ENCODE measurements at places on chromosomes 13 and 19.

GRCh38 chr19:58394821-58395219 is 636 bp upstream of the RNF225 start:
- DNase-seq: no peak

DNA sequence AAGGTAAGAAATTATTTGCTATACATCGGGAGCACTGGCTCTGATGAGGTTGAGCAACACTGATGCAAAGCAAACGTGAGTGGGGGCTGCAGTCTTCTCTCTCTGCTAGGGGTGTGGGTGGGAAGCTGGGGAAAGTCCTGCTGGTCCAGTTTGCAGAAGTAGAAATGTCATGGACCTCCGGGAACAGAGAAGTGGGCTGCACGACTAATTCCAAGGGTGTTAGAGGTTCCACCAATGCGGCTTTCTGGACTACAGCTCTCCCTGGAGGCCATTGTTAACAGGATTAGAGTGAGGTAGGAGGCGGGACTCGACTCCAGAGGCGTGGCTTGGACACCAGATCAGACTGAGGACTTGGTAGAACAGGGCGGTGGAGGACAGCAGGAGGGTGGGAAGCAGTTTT is 5.7 kb upstream of the FBXO27 start:
- DNase-seq: no peak

DNA sequence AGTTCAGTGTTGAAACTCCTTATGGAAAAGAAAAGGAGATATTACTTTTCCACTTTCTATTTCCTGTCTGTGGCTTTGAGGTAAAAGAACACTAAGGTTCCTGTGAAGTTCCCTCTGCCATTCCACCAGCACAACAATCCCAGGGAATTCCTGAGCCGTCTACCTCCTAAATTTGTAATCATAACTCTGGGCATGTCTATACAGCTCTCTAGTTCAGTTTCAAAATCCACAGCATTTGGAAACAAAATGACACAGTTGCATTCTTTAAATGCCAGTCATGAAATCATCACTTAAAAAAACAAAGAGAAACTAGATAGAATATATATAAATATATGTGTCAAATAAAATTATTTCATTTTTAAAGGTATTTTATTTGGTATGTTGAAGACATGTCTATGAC is 9.0 kb upstream of the THSD1 start:
- DNase-seq: no peak

DNA sequence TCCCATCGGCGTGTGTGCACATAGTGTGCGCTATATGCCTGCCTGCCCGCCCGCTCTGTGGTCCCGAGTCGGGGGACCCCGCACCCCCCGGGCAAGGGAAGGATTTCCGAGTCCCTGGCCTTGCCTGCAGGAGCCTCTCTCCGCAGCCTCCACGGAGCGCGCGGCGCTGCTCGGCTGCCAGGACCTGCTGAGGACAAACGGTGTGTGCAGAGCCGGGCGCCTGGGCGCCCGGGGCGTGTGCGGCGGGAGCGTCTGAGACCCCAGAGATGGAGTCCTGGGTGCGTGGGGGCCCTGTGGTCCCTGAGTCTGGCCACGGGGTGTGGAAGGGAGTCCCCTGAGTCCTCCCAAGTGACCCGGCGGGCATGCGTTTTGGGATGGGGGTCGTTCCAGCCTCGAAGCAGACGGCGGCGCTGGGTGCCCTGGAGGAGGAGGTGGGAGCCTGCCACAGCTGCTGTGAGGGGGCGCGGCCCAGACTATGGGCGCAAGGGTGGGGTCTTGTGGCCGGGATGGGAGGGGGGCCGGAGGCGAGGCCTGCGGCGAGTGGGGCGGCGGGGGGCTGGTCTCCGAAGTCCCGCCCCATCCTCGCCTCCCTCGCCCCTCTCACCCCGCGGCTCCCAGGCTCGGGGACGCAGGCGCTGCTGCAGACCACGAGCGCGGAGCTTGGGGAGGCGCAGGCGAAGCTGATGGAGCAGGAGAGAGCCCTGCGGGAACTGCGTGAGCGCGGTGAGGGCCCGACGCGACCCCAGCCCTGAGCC is 25.3 kb downstream of the CLEC4M start:
- no peak for DNase-seq

DNA sequence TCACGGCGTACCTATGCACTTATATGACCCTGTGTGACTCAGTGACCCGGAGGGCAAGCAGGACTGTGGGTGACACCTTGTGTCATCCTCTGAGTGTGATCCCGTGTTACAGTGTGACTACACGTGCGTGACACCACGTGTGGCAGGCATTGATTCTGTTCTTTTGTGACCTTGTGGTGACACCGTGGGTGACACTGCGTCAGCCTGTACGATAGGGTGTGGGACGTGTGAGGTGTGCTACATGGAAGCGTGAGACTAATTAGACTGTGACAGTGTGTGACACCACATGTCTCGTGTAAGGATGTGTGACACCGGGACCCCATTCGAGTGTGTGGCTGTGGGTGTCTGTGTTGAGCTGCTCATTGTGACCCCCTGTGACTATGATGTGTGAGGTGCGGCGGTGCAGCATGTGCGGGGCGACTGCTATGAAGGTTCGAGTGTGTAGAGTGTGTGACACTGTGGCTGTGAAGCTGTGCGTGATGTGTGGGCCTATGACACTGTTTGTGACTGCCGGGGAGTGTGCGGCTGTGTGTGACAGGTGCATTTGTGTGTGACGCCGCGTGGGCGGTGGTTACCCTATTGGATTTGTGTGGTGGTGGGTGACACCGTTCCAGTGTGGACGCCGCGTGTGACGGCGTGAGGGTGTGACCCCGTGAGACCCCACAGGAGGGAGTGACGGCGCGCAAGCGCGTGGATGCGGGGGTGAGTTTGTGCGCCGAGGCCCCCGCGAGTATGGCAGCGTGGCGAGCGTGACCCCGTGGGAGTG is 399 bp upstream of the SPTBN4 start:
- DNase-seq: peak; percentile 38

DNA sequence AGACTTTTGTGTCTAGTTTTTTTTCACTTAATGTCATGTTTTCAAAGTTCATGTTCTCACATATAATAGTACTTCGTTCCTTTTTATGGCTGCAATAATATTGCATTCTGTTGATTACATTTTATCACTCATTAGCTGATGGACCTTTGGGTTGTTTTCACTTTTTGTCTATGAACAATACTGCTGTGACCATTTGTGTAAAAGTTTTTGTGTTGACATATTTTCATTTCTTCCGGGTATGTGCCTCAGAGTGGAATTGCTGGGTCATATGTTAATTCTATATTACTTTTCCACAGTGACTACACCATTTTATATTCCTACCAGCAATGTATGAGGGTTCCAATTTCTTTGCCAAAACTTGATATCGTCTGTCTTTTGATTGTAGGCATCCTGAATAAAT is 85.8 kb upstream of the MLNR start:
- no peak for DNase-seq

GRCh38 chr13:66977161-66977560 is 253.0 kb downstream of the PCDH9 start:
- DNase-seq: no peak

- no peak for DNase-seq
These were observed 29.1 kb upstream of the CSNK1A1L start for GRCh38 chr13:37134411-37135041.

GRCh38 chr13:28043224-28043623 is 54.7 kb upstream of the URAD start:
- no peak for DNase-seq

DNA sequence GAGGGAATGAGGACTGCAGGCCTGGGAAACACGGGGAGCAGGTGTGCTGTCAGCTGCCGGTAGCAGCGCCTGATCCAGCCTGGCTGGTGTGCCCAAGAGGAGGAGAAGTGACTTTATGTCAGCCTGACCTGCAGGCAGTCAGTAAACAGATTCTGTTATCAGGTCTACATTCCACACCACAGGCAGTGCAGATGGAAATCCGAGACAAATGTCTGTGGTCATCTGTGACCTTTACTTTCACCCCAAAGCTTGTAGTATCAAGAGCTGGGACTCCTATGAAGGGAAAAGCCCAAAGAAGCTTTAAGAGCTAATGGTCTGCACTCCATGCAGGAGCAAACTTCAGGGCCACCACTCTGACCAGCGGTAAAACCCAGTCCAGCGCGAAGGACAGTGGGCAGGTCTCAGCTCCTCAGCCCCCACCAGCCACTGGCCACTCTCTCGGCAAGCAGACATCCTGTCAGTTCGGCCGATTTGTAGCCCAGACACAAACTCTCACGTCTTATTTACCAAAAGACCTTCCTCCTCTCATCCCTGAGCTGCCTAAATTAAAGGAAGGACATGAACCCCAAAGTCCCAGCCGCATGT is 7.7 kb downstream of the EPS15L1 start:
- DNase-seq: no peak

- no peak for DNase-seq
These were observed 63.6 kb upstream of the NFIC start for GRCh38 chr19:3302755-3303154.

DNA sequence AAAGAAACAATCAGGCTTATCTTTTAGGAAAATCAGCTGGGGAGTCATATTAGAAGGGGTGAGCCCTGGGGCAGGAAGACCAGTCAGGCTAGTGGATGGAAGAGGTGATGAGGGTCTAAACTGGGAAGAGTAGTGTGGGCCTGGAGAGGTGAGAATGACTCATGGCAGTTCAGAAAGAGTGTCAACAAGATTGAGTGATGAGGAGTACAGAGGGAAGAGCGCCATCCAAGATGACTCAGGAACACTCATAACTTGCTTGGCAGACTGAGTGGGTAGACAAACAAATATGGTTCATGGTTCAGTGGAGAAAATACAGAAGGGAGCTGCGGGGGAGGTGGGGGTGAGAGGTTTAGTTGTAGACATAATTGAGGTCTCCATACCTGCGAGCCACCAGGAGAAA is 17.3 kb upstream of the CLDN10 start:
- no peak for DNase-seq

- DNase-seq: no peak
These were observed 16.7 kb downstream of the SYDE1 start for GRCh38 chr19:15123900-15124299.

GRCh38 chr19:17848595-17849292 is 962 bp upstream of the JAK3 start:
- DNase-seq: no peak

DNA sequence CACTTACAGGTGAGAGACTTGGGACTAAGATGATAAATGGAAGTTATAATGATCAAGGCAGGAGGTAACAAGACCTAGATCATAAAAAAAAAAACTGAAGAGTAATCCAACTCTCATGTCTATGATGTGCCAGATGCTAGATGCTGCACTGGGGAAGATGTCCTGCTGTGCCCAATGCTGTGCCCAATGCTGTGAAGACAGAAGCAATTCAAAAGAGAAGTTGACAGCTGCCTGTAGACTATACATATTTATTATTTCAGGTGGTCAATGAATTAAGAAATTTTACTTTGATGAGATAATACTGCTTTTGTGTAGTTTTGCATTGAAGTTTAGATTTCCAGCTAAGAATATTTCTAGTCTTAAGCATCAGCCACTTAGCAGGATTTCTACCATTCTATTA is 21.5 kb downstream of the VWA8 start:
- DNase-seq: no peak

DNA sequence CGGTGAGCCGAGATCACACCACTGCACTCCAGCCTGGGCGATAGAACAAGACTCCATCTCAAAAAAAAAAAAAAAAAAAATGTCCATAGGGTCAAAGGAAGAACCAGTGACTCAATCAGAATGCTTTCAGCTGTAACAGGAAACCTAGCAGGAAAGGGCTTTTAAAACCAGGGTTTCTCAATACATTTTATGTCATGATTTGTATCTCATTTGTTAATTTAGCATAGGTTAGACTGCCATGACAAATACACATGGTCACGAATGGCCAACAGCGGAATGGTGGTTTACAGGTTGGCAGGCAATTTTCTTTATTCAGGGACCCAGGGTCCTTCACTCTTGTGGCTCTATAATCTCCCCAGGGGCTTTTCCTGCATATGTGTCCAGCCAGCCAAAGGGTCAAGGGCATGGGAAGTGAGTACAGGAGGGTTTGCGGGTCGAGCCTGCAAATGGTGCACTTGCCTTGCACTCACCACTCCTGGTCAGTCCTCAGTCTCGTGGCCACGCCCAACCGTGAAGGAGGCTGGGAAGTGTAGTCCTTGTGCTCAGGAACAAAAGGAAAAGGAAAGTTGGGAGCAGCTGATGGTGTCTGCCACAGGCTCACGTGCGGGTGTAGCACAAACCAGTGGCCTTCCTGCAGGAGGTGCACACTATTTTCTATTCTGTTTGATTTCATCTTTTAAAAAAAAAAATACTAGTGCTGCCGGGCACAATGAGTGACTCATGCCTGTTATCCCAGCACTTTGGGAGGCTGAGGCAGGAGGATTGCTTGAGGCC is 14.8 kb downstream of the DHX34 start:
- no peak for DNase-seq

DNA sequence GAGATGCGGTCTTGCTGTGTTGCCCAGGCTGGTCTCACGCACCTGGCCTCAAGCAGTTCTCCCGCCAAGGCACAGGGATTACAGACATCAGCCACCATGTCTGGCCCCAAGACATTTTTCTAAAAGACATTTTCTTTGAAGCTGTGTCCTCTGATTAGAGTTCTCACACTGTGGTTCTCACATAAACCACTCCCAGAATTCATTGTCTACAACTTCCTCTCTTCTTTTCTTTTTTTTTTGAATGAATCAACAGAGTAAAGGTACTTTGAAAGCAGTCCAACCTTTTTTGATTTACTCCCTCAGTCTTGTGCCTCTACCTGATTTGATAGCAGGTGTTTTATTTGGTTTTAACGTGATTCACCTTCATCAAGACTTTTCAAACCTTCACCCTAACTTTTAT is 14.3 kb upstream of the SHD start:
- DNase-seq: no peak

DNA sequence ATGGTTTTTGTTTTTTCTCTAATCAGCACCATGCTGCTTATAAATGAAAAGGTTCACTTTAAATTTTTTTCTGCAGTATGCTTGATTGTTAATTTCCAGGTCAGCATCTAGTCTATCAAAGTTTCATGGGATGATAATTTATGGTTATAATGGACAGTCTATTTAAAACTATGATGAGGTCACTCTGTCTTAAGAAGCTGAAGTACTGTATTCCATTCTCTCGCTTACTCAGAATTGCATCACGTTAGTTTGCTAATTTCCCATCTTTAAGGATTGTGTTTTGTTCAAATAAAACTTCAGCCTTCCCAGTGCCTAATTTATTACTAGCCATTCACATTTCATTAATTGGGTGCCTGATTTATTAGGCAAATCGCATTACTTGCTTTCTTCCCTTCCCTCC is 94.3 kb downstream of the GPC6 start:
- DNase-seq: no peak

- DNase-seq: no peak
These were observed 62.9 kb upstream of the KLHL1 start for GRCh38 chr13:70171151-70171550.

GRCh38 chr13:80888390-80888789 is 547.5 kb upstream of the SPRY2 start:
- DNase-seq: no peak

DNA sequence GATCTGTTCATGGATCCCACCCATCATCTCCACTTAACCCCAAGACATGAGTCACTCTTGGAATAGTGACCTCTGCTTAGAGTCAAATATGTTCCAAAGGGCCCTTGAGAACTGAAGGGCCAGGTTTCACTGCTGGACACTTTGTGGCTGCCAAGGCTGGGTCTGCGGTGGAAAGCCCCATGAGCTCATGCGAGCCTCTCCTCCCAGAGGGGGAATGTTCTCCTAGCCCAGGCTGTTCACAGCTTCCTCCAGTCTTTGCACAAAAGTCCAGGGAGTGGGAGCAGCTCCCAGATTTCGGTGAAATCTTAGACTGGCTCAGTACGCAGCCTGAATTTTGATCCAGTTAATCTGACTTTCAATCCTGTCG is 732 bp upstream of the DCLK1 start:
- DNase-seq: no peak

All from stimulated activated CD8-positive, alpha-beta memory T cell treated with anti-CD3 and anti-CD28 coated beads, Interleukin-4, amount 100 ng/mL, for 1 hour (primary cell).